Tibial nerve (tissue), 4 donors: ENCODE measurements at places on chromosomes 6 and 20. TPM values are rescaled to one million over a fixed set of nuclear protein-coding genes. Genes with fewer than 3 reads are reported as not detected.
A peak's percentile ranks its signal among the peaks of the same experiment; 100 is the strongest.

DNA sequence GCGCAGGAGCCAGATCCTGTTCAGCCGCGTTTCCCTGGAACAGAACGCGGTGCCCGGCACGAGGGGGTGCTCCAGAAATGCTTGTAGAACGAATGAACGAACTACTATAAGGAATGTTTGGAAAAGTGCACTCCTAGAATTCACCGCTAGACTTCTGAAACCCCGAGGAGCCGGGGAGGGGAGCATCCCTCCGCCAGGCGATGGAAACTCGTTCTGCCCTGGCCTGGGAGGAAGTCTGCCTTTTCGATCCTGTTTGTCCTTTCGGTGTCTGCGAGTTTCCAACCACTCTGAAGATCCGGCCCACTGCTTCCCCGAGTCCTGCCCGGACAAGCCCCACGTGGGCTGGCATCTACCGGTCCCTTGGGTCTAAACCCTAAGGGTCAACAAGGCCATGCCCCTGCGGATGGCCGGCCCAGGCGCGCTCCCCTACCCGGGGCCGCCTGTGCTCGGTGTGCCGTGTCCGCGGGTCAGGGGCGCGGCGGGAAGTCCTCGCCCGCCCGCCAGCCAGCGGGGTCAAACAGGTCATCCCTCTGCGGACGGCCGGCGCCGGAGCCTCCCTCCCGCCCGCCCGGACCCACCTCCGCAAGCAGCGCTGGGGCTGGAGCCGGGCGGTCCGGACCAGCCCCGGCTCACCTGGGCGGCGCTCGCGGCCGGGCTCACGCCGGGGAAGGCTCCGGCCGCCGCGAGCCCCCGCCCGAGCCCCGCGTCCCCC, 526 bp downstream of the SULF2 start:
- DNase-seq: no peak

DNA sequence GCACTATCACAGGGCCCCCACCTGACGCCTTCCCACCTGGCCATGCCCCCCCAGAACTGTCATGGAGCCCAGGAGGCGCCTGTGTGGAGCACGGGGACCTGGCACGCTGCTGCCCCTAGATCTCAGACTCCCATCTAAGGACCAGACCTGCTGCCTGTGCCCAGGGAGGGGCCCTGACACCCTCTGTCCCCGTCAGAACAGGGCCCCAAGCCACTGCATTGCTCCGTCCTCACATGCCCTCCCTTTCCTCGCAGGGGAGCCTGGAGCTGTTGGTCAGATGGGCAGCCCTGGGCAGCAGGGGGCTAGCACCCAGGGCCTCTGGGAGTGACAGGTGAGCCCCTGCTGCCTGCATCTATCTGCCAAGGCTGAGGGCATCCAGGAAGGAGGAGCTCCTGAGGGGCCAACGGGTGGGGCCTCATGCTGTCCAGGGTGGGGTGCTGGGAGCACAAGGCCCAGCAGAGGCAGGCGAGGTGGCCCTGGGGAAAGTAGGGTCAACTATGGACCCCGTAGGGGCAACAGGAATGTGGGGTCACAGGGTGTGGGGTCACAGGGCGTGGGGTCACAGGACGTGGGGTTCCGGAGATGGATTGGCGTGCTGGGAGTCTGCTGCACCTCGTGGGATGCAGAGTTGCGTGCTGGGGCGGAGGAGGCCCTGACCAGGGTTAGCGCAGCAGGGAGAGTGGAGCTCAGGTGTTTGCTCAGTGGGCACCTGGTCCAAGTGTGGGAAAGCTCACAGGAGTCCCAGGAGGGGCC, 31.6 kb downstream of the CHRNA4 start:
- no peak for DNase-seq

DNA sequence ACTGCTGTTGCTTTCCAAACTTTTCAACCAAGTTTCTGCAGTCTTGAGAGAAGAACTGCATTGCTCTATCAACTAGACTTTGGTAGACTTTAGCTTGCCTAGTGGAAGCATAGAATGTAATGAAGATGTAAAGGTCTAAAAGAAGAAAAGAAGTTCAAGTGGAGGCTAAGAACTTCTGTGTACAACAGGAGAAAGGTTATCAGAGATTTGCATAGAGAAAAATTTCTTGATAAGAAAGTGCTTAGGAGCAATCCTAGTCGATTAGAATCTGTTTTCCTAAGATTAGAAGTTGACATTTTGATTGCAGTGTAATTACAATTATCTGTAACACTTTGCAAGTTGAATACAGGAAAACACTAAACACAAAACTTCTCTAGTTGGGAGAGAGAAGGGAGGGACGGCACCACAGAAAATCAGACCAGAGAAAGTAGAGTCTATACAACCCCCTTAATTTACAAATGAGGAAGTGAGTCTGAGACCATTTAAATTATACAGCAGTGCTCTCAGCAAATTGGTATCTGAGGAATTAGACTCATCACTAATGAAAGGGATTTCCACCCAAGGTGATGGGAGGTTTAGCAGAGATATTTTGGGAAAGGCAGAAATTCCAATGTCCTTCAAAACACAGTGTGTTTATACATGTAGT, 194.3 kb upstream of the MARCKS start:
- DNase-seq: no peak

- no peak for DNase-seq
Measured at GRCh38 chr6:47278545-47278944, 31.2 kb downstream of the TNFRSF21 start.

GRCh38 chr6:19036196-19036555, 649.0 kb downstream of the RNF144B start:
- DNase-seq: no peak

- peak; percentile 43 for DNase-seq
Measured at GRCh38 chr6:137926207-137926731, 59.2 kb downstream of the TNFAIP3 start.

- peak; percentile 57 for DNase-seq
Measured at GRCh38 chr20:19628570-19629134, 129.4 kb upstream of the RIN2 start.

DNA sequence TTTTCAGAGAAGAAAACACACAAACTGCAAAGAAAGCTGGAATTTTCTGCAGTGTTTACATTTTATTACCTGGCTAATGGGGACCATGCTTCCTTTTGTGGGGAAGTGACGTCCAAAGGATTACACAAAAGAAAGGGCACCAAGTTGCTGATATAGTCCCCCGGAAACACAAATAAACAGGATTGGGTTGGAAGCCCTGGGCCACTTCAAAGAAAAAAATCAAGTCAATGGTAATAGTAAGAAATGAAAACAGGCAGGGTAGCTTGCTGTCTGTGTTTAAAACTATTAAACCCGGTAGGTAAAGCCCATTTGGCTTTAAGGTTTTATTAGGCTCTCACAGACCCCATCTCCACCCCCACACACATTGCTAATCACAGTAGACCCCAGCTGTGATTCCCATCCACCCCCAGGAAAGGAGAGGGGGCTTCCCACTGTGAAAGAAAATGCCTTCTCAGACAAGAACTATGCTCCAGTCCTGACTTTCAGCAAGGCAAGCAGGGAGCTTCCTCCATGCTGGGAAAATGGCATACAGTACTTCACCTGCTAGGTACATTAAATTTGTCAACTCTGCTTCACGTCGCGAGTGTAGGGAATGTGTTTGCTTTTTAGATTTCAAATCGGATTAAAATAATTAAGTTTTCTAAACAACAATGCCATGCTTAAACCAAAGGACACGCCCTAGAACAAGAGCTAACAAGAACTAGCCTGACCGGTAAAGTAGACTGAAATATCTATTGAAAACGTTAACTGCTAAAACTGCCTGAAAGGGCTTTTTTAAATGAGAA, 1.1 kb downstream of the PERP start:
- DNase-seq: no peak

DNA sequence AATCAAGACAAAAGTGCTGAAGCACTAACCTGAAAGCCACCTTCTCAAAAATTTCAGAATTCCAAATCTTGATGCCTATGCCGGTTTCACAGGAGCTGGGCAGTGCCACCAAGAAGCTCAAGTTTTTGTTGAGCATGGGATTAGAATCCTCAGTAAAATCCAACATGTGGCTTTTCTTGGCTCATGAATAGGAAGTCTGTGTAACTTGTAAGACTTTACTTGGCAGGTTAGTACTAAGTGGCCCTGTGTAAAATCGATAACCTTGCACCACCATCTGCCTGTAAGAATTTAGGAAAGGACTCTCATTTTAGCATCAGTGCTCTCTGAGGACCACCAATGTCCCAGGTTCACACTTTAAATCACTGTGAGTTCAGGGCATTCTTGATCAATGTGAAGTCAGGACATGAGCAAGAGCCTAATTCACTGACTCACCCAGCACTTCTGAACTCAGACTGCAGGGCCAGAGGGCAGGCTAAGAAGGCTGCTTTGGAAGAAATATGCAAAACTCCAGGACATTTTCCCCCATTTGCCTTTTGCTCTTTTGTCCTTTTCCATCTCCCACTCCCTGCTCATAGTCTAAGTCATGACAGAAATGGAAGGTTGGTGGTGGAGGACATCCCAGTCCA, 113.2 kb downstream of the EDN1 start:
- DNase-seq: no peak

GRCh38 chr6:52098721-52099120, 11.3 kb upstream of the PKHD1 start:
- no peak for DNase-seq

DNA sequence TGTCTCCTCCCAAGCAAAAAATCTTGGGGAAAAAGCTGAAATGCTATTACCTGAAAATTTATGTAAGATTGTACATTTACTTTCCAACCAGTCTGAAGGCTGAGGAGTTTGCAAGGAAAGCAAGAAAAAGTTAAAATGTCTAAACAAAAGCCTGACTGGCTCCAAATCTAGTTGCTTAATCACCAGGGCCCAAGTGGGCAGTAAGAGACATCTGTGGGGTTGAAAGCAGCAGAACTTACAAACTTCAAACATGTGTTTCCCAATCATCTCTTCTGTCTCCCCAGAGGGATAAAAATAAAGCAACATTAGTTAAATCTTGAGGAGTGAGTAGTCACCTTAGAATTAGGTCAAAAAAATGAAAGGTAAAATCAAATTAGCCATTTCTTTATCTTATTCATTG, 98.6 kb downstream of the OGFRL1 start:
- DNase-seq: no peak

DNA sequence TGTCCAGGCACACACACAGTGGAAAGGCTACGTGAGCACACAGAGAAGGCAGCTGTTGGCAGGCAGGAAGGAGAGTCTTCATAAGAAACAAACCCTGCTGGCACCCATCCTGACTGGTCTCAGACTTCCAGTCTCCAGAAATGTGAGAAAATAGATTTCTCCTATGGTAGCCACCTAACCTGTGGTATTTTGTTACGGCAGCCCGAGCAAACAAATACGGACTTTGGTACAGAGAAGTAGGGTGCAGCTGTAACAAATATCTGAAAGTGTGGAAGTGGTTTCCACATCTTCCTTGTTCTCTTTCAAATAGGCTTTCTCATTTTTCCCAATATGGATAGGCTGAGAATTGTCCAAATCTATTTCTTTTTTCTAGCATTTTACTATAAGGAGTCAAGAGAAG, 94.6 kb downstream of the ADGB start:
- DNase-seq: no peak

DNA sequence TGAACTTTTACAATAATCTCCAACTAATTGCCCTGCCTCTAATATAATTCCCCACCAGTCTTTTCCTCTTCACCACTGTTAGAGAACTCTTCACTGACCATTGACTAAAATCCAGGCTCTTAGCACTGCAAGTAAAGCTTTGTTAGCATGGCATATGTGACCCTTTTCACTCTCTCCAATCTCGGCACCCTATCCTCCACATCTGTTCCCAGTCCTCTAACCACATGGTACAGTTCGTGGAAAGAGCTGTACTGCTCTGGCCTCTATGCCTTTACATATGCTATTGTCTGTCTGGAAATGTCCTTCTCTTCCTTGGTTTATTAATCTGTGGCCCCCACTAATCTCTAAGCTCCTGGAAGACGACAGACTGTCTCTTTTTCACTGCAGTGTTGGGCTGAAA, 63.0 kb upstream of the EIF2S2 start:
- no peak for DNase-seq

Gene PXDC1
- total RNA-seq: 174 TPM

Gene RBPJL
- not detected for total RNA-seq

Gene DSP
- 6.0 TPM for total RNA-seq

Gene IYD
- total RNA-seq: not detected

Gene ADGRF4
- total RNA-seq: not detected

Gene CTCFL
- total RNA-seq: not detected

Gene CNKSR3
- total RNA-seq: 15.5 TPM

Gene SNX14
- 97.3 TPM for total RNA-seq

Gene CCN5
- total RNA-seq: 400 TPM

Gene WFDC5
- total RNA-seq: not detected

Gene SAPCD1
- not detected for total RNA-seq

Gene EBF4
- 4.8 TPM for total RNA-seq
